Heart left ventricle (tissue), 16 donors: ENCODE measurements at places on chromosomes 5 and 9. TPM values are rescaled to one million over a fixed set of nuclear protein-coding genes. Genes with fewer than 3 reads are reported as not detected.

The NXNL2 gene
- total RNA-seq = not detected

GRCh38 chr9:89454498-89455355 lies 43.2 kb downstream of the SEMA4D start:
- DNase-seq = no peak

DNA sequence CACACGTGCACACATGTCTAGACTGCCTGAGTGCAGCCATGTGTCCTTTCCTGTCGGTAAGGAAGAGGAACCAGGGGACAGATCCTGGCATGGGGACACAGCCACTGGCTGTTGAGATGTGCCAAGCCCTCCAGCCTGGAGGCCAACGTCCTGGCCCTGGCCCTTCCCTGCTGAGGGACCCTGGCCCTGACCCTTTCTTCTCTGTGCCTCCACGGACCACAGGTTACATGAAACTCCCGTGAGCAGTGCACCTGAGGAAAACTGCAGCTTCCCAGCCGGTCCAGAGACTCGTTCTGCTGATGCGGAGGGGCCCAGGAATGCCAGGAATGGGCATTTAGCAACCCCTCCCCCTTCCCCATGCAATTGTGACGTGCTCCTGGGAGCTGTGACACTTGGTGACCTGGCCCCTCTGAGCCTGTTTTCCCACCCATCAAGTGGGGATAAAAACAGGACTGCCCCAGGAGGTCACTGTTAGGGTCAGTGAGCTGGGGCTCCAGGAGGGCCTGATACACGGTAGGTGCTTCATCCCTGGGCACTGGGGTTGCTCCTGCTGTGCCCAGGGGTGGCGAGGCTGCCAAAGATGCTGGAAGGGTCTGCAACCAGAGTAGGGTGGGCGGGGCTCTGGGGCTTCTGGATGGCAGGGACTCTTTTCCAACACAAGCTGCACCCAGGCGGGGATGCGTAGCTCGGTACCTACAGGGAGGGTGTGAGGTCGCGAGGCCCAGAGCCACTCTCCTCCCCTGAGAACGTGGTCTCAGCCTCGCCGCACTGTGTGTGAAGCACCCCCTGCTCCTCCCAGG lies 151.5 kb downstream of the C9orf50 start:
- DNase-seq = no peak

The SLC9A3 gene
- total RNA-seq = 0.65 TPM

The TLE1 gene
- 12.2 TPM for total RNA-seq

GRCh38 chr5:175603987-175604739 lies 53.7 kb upstream of the HRH2 start:
- DNase-seq = peak; percentile 37

The FSTL4 gene
- not detected for total RNA-seq

The LCN1 gene
- not detected for total RNA-seq

GRCh38 chr5:133758641-133759040 lies 146.3 kb upstream of the FSTL4 start:
- no peak for DNase-seq

DNA sequence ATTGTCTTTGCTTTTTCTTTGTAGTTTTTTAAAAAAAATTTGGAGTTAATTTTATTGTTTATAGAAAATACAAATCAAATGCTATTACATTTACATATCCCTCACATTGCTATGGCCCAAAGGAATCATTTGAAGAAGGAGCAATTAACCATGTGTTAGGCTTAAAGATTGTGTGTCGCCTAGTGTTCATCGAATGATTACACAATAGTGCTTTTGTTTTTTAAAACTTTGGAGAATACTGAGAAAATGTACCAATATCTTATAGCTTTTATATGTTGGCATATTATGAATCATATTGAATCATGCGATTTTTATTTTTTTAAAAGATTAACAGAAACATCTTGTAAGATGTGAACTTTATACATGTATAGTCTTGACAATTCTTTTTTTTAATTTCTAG lies 21.7 kb downstream of the SLC30A5 start:
- no peak for DNase-seq

DNA sequence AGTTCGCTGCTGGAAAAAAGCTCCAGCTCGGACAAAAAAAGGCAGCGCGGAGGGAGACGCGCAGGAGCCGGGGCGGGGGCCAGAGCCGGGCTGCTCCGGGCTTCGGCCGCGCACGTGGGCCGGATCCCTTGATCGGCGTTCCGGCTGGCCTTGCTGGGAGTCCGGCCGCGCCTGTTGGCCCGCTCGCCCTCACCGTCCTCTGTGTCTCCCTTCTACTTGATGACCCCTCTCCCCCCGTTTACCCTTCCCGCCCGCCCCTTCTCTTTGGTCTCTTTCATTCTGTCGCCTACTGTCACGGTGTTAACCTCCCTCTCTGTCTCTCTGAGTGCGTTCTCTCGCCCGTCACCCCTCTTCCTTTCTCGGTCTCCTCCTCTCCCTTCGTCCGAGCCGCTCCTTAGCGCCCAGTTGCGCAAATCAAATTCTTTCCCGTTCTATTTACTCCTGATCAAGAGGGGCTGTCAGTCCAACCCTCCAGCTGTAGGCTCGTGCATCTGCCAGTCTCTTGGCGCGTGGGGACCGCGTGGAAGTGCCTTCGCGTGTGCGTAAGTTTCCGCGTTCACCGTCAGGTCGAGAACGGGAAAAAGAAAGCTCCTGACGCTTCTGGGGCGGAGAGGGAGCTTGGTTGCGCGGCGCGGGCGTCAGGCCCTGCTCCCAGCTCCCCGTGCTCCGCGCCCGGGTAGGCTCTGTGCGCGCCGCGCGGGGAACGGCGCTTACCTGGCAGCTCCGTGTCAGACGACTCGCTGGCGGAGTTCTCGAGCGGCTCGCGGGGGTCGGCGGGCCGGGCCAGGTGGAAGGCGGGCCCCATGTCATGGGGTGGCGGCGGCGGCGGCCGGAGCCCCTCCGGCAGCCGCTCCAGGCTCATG lies 798 bp downstream of the PITX1 start:
- DNase-seq = no peak

DNA sequence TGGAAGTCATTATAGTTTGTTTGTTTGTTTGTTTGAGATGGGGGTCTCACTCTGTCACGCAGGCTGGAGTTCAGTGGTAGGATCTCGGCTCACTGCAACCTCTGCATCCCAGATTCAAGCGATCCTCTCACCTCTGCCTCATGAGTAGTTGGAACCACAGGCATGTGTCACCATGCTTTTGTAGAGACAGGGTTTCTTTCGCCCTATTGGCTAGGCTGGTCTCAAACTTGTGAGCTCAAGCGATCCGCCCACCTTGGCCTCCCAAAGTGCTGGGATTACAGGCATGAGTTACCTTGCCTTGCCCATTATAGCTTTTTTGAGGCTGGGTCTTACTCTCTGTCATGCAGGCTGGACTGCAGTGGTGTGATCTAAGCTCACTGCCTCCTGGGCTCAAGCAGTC lies 28.8 kb downstream of the NSD1 start:
- DNase-seq = no peak

- no peak for DNase-seq
Measured at GRCh38 chr9:3385871-3386270, 139.9 kb downstream of the RFX3 start.

DNA sequence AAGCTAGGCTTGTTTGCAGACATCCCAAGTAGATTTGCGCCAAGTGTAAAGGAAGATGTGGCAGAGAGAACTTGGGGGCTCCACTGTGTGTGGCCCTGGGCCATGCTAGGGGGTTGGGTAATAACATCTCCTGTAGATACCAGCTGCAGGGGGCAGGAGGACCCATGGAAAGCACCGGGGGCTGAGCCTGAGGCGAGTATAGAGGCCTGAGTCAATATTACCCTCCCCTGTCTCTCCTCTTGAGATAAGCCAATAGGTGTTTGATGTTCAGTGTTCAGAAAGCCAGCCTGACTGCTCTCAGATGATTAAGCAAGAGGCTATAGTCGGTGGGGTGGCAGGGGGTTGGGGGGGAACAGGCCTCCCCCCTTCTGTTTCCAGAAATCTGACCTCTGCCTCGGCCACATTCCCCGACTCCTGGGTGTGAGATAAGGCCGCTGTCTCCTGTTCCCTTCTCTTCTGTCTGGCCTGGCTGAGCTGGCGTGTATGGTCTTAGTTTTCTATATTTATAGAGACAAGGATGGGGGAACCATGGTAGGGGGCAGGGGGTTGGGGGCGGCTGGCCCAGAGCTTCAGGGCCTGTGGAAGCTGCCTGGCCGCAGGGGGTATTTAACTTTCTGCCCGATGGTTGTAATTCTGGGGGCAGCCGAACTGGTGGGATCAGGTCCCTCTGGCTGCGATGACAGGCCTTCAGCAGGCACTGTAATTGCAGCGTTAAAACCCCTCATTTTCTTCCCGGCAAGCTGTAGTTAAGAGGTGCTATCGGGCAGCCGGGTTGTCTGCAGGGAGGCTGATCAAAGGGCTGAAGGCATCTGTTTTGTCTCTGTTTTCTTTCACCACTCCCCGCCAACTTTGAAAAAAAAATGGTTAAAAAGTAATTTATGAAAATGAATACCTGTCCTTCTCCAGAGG lies 292.0 kb downstream of the NSG2 start:
- no peak for DNase-seq

GRCh38 chr9:73349476-73349875 lies 197.8 kb downstream of the ANXA1 start:
- no peak for DNase-seq

The LECT2 gene
- total RNA-seq = not detected

DNA sequence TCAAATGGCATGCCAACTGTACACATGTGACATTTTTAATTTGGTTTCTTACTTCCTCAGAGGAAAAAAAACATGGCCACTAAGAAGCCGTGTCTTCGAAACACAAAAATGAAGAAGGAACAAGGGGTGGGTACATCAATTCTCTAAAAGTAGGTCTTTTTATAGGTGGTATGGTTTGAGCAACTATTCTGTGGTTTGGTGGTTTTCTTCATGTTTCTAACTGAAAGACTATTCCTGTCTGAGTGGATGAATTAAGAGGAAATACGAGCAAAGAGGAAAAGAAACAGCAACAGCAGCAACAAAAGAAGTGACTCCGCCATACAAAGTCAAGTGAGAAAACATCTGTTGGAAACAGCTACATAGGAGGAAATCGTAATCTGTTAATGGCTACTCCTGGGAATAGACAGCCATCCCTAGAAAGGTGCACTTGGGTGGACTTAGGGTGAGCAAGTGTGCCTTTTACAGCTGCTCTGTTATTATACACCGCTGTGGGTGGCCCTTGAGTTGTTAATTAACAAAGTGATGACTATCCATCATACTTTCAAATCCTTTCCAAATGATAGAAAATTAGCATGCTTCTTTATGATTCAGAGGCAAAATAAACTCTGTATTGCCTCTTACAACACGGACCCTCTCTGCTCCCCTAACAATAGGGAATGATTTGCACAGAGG lies 575.8 kb downstream of the TLE1 start:
- DNase-seq = no peak

DNA sequence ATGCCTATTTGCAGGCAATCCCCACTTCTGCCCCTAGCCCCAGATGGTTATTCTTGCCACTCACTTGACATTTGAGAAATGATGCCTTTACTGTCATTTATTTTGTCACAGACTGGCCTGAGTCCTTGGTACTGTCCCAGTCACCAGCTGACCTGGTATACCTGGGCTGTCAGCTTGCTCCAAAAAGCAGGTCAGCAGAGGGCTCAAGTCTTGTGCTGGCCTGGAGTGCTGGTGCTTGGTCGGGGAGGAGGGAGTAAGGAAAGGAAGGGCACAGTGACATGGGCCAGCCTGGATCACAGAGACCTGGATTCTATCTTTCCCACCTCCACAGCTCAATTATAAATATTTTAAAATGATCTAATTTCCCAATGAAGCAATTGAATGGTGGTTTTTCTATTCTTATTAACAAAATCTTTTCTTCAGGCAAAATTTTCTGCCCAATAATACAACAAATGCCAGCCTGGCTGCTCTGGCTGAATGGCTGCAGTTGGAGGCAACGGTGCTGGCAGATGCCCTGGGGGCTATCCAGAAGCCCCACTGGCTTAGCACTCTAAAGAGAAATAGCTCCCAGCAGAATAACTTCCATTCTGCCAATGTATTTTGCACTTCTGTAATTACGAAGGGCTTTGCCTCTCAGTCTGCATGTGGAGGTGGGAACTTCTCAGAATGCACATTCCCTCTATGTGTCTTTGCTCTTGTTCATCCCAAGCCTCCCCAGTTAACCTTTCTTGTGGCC lies 160.6 kb downstream of the GADD45G start:
- DNase-seq = no peak

The WDR55 gene
- total RNA-seq = 13.6 TPM

DNA sequence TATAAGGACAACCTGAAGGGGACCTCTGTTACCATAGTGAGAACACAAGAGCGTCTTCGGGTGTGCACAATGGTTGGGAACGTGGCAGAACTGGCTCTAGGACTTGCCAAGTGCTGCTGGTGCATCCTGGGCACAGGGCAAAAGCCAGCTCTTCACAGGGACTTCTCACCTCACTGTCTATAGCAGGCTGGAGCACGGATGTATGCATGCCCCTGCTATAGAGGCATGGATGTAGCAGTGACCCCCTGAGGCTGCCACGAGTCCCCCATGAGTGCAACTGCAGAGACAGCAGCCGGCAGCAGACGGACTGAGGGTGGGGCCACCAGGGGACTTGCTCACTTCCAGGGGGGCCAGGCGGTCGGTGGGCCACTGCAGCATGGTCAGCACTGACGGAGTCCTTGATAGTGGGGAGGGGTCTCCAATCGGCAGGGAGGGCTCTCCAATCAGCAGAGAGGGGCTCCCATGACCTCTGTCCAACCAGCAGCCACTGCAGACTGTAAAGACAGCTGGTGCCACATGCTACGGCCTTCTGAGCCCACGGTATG lies 64.9 kb downstream of the SEMA4D start:
- DNase-seq = no peak

The CBY3 gene
- total RNA-seq = not detected

GRCh38 chr5:37816883-37817282 lies 23.0 kb downstream of the GDNF start:
- DNase-seq = no peak

DNA sequence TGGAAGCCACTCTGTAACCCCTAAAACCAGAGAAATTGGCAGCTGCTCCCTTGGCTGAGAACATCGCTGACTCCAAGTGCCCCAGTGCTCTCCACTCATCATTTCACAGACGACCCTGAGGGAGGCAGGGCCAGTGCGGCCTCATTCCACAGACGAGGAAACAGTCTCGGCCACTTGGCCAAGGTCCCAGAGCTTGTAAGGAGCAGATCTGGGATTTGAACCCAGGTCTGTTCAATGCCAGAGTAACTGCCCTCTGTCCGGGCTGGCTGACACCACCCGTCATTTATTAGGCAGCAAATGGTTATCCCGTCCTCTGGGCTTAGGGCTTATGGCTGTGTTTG lies 19.9 kb upstream of the IER5L start:
- DNase-seq = no peak

GRCh38 chr5:179301376-179301775 lies 43.9 kb downstream of the ADAMTS2 start:
- DNase-seq = peak; percentile 47

DNA sequence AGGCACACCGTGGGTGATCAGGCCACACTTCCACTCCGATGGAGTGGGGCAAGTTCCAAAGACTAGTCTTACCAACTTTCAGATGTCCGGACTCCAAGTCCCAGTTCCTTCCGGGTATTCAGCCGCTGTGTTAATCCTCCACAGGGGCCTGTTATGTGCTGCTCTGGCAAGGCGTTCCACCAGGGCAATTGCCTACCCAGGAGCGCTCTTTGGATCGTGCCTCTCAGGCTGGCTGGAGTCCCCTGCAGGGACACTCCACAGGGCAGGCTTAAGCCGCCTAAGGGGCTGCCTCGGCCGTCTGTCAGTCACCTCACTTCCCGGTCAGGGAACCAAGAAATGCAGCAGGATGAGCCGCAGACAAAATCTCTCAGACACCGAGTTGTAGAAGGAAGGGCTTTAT lies 118.7 kb upstream of the CCNG1 start:
- DNase-seq = no peak

- no peak for DNase-seq
Measured at GRCh38 chr5:137071931-137072330, 427.2 kb downstream of the SPOCK1 start.

The TMC1 gene
- total RNA-seq = not detected
